DMS153 (cell line): ENCODE measurements at places on chromosomes 4 and X.
A peak's percentile ranks its signal among the peaks of the same experiment; 100 is the strongest.

- no peak for DNase-seq
Measured at GRCh38 chr4:128308986-128309385, 21.4 kb upstream of the PGRMC2 start.

GRCh38 chr4:99504804-99505502 lies 5.9 kb upstream of the C4orf17 start:
- no peak for DNase-seq

DNA sequence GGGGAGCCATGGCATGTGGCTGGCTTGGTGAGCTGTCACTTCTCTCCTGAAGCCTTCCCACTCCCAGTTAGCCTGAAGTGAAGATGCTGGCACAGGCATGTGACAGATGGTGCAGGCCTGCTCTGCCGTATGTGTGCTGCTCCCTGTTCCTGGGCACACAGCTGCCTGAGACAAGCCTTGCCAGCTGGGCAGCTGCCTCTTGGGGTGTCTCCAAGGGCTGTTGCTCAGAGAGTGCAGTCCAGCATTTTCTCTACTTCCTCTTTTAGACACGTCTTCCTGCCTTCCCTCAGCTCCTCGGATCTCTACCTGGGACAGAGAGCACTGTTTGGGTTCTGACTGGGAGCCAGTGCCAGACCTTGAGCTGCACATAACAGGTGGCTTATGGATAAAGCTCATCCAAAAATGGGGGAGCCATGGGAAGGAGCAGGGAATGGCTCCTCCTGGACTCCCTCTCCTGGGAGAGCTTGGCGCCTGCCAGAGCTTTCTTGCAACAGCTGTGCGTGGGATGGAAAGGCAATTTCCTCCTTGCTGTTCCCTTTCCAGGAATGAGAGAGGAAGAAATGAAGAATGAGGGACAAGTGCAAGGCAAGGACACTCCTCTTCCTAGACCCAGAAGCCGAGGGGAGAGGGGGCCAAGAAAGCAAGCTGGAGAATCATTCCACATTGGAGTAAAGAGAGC lies 132.9 kb downstream of the MSL3 start:
- DNase-seq, result no peak

DNA sequence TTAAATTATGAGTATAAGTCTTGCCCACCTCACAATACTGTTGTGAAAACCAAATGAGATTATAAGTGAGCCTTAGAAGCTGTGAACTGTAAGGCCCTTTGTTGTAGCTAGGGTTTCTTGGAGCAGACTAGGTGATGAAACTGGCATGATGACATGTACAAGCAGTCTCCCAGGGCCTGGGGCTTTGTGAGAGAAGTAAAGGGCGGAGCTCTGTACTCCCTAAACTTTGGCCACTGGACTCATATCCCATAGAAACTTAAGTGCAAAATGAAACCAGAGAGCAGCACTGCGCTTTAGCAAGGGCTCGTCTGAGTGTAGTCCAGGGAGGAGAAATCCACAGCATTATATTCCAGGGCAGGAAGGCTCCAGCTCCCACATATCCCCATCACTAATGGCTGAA lies 385.6 kb upstream of the FGF16 start:
- DNase-seq, result no peak

GRCh38 chrX:118495061-118495921 lies at the start of gene DOCK11:
Gene DOCK11 (plus strand): TSS chrX:118495815. CDS start chrX:118495972, 157 bp downstream.
- peak; percentile 32 for DNase-seq

DNA sequence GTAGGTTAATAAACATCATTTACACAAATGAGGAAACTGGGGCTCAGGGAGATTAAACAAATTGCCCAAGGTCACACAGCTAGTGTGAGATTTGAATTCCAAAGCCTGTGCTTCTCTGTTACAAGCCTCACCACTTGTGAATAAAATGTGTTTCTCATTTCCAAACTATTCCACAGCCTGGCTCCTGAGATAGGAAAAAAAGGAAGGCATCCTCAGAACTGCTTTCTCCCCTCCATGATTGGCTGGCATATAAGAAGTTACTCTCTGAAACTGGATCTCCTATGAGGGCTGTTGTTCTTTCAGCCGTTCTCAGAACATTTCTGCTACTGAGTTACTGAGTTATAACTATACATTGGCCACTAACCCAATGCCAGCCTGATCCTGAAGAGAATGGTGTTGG lies 237.9 kb downstream of the MAML3 start:
- DNase-seq, result no peak

DNA sequence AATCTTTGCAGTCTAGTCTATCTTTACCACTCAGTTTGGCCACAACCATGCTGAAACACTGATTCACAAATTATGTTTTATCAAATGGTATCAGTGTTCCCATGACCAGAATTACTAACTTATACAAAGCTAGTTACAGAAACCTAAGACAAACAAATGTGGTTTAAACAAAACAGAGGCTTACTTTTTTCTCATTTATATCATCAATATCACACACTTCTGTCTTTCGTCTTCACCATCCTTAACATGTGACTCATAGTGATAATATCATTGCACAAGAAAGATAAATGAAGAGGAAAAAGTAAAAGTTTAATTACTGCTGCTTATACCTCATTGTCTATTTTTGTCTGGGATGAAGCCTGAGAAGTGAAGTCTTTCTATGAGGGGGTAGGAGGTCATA lies 406.6 kb downstream of the PCDH10 start:
- no peak for DNase-seq

DNA sequence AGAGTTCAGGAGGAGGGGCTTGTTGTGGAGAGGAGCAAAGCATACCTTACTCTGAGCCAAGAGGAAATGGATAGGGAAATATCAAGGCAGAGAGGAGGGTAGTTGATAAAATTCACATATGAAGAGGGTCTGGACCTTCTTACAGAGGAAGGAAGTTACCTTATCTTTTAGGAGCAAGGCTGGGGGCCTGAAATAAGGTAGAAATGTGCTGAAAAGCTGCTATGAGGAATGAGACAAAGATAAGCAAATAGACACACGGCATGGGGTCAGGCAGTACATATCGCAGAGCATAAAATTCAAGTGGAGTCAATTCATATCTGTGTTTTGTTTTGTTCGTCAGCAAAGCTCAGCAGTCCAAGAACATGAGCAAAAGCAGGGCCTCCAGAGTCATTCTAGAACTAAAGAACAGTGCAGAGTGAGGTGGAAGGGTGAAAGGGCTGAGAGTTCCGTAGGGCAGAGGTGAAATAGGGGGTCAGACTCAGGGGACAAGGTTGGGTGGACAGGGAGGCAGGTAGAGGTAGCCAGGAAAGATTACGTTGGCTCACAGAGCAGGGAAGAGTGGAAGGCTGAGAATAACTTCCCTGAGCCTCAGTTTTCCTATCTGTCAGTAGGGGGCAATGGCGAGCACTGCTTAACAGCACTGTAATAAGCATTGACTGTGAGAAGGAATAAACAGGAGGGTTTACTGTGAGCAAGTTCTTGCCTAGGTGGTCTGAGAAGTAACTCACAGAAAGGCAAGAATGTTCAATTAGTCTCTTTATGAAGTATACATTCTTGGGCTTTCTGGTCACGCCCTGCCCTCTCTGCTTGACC lies 9.2 kb downstream of the VSIG4 start:
- DNase-seq, result no peak

DNA sequence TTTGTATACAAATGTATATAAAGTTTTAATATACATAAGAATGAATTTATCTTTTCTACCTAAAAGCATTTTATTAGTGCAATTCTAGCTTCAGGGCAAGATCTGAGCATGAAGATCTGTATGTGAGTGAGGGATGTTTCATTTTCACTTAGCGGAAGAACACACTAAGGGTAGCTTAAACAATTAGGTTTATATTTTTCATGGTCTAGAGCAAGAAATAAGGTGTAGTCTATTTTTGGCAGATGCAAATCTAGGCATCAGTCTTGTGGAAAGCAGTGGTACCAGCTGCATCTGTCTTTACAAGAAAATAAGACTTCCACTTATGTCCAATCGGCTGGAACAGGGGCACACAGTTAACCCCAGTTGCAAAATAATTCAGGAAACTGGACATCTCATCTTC lies 433.3 kb downstream of the ADAM29 start:
- no peak for DNase-seq

DNA sequence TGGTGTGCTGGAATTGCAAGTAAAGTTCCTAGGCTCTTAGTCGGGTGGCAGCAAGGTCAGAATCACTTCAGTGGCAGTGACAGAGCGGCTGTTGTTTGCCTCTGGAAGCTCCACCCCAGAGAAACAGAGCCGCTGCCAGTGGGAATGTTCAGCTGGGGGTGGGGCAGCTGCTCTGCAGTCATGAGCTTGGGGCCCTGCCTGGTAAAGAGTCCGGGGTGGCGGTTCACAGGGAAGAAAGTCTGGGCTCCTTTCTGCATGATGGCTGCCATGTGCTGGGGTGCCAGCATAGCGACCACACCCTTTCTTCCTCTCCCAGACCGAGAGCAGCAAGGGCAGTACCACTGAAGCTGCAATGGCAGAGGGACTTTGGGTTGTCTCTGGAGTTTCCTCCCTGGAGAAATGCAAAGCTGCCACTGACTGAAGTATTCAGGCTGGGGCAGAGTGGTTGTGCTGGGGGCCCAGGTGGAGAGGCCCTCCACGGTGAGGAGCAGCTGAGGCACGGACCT lies 108.8 kb upstream of the CENPE start:
- no peak for DNase-seq

DNA sequence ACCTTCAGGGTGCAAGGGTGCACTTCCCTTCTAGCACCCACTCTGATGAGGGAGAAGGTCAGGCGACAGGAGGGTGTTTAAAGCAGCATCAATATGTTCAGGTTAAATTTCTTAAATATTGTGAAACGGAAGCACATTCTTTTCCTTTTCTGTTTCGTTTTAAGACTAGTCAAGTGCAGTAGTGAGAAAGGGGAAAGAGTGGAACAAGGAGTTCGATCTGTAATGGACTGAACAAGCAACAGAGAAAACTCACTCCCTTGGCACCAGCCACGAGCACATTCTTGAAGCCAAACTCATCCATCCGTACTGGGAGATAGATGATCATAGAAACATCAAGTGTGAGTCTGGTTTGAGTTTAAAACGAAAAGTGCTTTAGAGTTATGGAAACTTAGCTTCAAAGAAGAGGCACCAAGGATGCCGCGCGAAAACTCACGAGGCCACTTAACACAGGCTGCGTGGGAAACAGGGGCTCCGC lies 815 bp downstream of the FAM53A start:
- no peak for DNase-seq

- DNase-seq, result no peak
Measured at GRCh38 chrX:153457827-153458466, 12.1 kb upstream of the TREX2 start.

- DNase-seq, result no peak
Measured at GRCh38 chrX:120774606-120775005, 101.1 kb downstream of the CT47B1 start.

DNA sequence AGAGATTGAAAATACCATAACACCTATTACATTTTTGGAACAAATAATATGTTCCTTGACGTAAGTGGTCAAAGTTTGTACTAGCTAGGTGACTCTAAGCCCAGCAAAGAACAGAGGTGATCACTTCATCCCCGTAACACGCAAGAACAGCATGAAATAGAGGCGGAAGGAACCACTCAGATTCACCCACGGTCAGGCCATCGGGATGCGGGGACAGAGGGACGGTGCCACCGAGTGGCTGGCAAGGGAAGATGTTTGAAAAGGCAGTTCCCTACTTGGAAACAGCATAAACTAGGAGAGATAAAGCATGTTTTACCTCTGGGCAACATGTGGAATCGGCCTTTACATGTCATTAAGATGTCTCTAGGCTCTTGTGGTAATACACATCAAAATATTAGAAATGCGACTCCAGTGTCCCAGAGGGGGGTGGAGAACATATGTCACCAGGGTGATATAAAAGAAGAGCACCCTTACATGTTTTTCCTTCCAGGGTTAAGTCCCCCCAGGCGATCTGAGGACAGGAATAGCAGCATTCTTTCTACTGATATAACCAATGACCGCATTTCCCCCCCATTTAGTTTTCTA lies 84.0 kb downstream of the PHKA2 start:
- DNase-seq, result no peak

DNA sequence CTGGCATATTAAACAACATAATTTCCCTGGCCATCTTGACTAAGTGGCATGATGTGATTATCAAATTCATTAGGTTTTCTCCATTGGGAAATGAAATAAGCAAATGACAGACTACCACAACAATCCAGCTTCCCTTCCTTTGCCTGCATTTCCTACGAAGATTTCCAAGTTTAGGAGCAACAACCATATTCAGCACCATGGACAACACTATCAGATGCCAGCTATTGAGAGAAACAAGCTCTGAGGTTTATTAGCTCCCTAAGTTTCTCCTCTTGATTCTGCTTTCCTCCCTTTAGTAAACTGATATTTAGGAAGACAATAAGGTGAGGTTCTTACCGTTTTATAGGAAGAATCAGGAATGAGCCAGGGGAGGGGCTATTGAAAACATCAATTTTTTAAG lies 36.2 kb downstream of the DCX start:
- DNase-seq, result no peak

GRCh38 chrX:40496728-40497127 lies 84.0 kb upstream of the ATP6AP2 start:
- no peak for DNase-seq

- DNase-seq, result no peak
Measured at GRCh38 chrX:21373637-21374162, 518 bp upstream of the CNKSR2 start.

GRCh38 chr4:32572366-32572765 lies 1852.2 kb downstream of the PCDH7 start:
- no peak for DNase-seq

- DNase-seq, result no peak
Measured at GRCh38 chr4:125787707-125788106, 473.0 kb downstream of the FAT4 start.

- no peak for DNase-seq
Measured at GRCh38 chr4:106095408-106095807, 200.1 kb downstream of the NPNT start.

- DNase-seq, result no peak
Measured at GRCh38 chrX:38891641-38892413, 90.6 kb downstream of the MID1IP1 start.

DNA sequence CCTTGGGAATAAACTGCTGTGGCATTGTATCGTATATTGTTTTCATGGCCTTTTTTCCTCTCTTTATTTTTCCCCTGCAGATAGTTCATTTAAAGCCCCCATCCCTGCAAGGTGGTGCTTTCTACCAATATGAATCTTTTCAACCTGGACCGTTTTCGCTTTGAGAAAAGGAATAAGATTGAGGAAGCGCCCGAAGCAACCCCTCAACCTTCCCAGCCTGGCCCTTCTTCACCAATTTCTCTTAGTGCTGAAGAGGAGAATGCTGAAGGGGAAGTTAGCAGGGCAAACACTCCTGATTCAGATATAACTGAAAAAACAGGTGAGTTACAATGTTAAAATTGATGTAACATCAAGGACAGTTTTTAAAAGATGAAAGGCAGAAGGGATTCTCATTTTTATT lies 601 bp downstream of the SMARCAD1 start:
- DNase-seq, result no peak
